Fibroblast of lung (primary cell): ENCODE measurements at places on chromosomes 2 and 18. TPM values are rescaled to one million over a fixed set of nuclear protein-coding genes. Genes with fewer than 3 reads are reported as not detected.

The SIX3 gene
- not detected in 2 replicates for total RNA-seq

The VWC2L gene
- not detected in 2 replicates for total RNA-seq

The PSTPIP2 gene
- total RNA-seq = 8.2 and 13.4 TPM in 2 replicates

The DNER gene
- total RNA-seq = 0.26 and 0.33 TPM in 2 replicates

The MOGAT1 gene
- total RNA-seq = not detected in 2 replicates

DNA sequence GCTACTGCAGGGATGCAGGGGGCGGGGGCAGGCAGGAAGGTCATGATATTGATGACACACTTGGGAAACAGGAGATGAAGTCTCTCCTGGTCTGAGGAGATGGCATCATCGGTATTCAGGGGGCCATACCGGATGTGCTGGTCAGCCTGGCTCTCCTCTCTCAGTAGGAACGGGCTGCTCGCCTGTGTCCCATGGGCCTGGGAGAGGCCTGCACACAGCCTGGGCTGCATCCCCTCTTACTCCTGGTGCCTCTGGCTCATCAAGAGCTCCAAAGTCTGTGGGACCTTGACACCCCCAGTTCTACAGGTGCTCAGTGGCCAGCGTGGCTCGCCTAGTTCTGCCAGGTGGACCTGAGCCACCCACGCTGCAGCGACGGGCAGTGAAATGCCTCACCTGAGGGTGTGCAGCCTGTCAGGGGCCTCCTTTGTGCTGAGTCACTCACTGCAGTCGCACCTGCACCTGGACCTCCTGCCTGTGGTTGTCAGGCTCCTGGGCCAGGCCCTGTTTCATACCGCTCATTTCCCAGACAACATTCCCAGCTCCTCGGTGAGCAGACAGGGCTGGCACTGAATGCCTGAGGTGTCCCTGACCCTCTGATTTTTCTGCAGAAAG, 18.6 kb upstream of the CNDP1 start:
- H3K4me3 ChIP-seq = no peak overlapping the region
- no peaks in the 10 kb centered on the region for H3K4me1 ChIP-seq
- no peak overlapping the region for H3K27ac ChIP-seq
- no peaks in the 10 kb centered on the region for H3K27me3 ChIP-seq
- DNase-seq = no peak
- H3K36me3 ChIP-seq = peaks cover 33% of the 10 kb centered on the region

GRCh38 chr2:195022508-195022830, 634.6 kb upstream of the SLC39A10 start:
- DNase-seq = no peak
- no peaks in the 10 kb centered on the region for H3K36me3 ChIP-seq
- H3K27ac ChIP-seq = no peak overlapping the region
- H3K4me3 ChIP-seq = no peak overlapping the region
- no peaks in the 10 kb centered on the region for H3K27me3 ChIP-seq
- H3K4me1 ChIP-seq = no peaks in the 10 kb centered on the region

DNA sequence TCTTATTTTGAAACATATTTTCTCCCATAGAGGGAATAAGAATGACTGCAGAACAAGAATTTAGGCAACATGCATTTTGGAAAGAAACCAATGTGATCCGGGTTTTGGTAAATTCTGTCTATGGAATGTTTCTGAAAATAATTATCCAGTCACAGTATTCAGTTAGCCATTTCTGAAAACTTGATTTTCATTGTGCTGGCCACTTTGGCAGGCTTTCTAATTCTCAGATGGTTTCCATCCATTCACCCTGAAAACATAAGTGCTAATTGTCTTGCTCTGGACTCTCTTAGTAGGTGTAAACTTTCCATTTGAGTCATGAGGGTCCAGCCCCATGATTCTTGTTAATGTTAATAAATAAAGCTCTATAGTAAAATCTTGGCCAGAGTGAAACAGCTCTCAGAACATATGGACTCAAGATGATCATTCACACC, 176.5 kb downstream of the RBM43 start:
- H3K4me1 ChIP-seq = no peaks in the 10 kb centered on the region
- H3K27ac ChIP-seq = no peak overlapping the region
- H3K27me3 ChIP-seq = no peaks in the 10 kb centered on the region
- no peaks in the 10 kb centered on the region for H3K36me3 ChIP-seq

GRCh38 chr2:216634370-216635148, 1.3 kb downstream of the IGFBP2 start:
- no peaks in the 10 kb centered on the region for H3K36me3 ChIP-seq
- H3K4me1 ChIP-seq = no peaks in the 10 kb centered on the region
- H3K27me3 ChIP-seq = peaks cover 36% of the 10 kb centered on the region
- peak overlapping the region; percentile 46 for H3K4me3 ChIP-seq

GRCh38 chr2:168138374-168138773, 109.0 kb downstream of the STK39 start:
- H3K27ac ChIP-seq = no peak overlapping the region
- H3K27me3 ChIP-seq = no peaks in the 10 kb centered on the region
- no peak overlapping the region for H3K4me3 ChIP-seq
- peaks cover 4% of the 10 kb centered on the region for H3K4me1 ChIP-seq
- DNase-seq = peak; percentile 55

- no peaks in the 10 kb centered on the region for H3K27me3 ChIP-seq
- peaks cover 5% of the 10 kb centered on the region for H3K4me1 ChIP-seq
- peak; percentile 97 for DNase-seq
- no peak overlapping the region for H3K4me3 ChIP-seq
- H3K27ac ChIP-seq = peak overlapping the region; percentile 44
- no peaks in the 10 kb centered on the region for H3K36me3 ChIP-seq
Measured at GRCh38 chr2:12918835-12919445, 202.2 kb downstream of the TRIB2 start.

DNA sequence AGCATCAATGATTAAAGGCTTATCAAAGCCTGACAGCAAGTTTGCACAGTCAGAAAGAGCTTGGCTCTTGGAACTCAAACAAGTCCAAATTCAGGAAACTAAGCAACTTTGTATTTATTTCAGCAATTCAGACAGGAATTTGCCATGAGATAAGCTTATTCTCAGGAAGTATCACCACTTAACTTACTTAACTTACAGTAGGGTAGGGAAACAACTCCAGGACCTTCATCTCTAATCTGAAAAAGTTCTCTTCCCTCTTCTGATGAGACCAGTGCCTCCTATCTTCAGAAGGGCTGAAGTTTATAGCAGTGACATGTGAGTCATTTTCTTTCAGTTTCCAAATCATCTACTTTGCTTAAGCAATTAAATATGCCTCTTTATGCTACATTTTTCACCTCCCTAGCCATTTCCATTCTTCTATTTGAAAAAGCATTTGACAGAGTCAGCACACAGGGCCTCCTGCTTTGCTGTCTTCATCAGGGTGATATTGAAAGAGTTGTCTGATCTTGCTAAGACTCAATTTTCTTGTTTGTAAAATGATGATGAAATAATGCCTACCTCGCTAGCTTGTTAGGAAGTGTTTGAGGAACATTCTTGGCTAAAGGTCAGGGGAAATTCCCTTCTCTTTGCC, 389.5 kb downstream of the RND3 start:
- peak; percentile 42 for DNase-seq
- no peaks in the 10 kb centered on the region for H3K4me1 ChIP-seq
- H3K27me3 ChIP-seq = no peaks in the 10 kb centered on the region
- H3K4me3 ChIP-seq = no peak overlapping the region
- H3K36me3 ChIP-seq = no peaks in the 10 kb centered on the region
- H3K27ac ChIP-seq = no peak overlapping the region

DNA sequence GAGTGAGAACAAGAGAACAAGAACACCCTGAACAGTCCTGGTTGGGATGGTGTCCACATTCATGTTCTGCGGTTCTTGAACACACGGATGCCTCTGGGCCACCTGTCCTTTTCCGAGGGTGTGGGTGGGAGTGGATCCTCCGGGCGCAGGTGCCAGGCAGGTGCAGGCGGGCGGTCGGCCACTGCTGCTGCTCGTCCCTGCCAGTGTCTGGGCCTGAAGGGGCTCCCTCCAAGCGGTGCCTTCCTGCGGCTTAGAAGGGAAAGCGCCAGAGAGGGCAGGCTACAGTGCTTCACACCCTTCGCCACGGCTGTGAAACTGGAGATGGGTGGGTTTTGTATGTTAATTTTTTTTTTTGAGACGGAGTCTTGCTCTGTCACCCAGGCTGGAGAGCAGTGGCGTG, 8.0 kb upstream of the D2HGDH start:
- no peak for DNase-seq
- peaks cover 6% of the 10 kb centered on the region for H3K36me3 ChIP-seq
- H3K27ac ChIP-seq = no peak overlapping the region
- H3K4me1 ChIP-seq = no peaks in the 10 kb centered on the region
- H3K4me3 ChIP-seq = no peak overlapping the region

DNA sequence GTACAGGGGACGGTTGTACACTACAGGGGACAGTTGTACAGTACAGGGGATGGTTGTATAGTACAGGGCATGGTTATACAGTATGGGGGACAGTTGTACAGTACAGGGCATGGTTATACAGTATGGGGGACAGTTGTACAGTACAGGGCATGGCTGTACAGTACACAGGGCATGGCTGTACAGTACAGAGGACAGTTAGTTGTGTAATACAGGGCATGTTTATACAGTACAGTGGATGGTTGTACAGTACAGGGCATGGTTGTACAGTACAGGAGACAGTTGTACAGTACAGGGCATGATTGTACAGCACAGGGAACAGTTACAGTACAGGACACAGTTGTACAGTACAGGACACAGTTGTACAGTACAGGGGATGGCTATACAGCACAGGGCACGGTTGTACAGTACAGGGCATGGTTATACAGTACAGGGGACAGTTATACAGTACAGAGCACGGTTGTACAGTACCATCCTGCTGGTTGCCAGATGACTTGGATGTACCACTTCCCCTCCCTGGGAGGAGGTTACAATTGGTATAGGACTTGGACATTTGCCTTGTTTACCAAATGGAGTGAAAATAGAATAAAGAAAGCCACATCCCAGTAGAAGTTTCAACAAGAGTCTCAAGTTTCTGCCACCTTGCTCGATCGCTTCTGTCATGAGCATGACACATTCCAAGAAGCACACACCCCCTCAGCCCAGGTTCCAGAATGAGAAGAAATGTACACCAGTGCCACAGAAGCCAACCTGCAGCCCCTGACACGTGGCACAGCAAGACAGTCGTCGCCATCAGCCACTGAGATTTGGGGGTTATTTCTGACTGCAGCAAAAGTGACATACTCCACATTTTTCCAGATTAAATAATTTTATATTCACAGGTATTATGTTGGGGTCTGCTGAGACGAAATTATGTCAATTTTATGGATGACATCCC, 16.0 kb downstream of the CYRIA start:
- no peaks in the 10 kb centered on the region for H3K36me3 ChIP-seq
- H3K4me3 ChIP-seq = no peak overlapping the region
- H3K4me1 ChIP-seq = peaks cover 15% of the 10 kb centered on the region
- no peak for DNase-seq
